ENCODE measurements at places on chromosomes 4 and X. TPM values are rescaled to one million over a fixed set of nuclear protein-coding genes. Genes with fewer than 3 reads are reported as not detected.

Gene MID2
- 6.5 TPM for polyA plus RNA-seq

Gene ADRA2C
- 9.7 TPM for polyA plus RNA-seq

Gene TASL
- polyA plus RNA-seq, result 0.40 TPM

Gene SSX4
- not detected for polyA plus RNA-seq

Gene FGFR3
- polyA plus RNA-seq, result 28.9 TPM

Gene METAP1
- 14.6 TPM for polyA plus RNA-seq

Gene S100G
- not detected for polyA plus RNA-seq

Gene SCML1
- polyA plus RNA-seq, result 4.6 TPM

Gene GLRA2
- not detected for polyA plus RNA-seq

Gene OTUD6A
- not detected for polyA plus RNA-seq

Gene CLDN24
- polyA plus RNA-seq, result not detected

Gene SSX7
- not detected for polyA plus RNA-seq

Gene BEND4
- polyA plus RNA-seq, result 0.03 TPM

Gene PTPN13
- polyA plus RNA-seq, result 5.8 TPM

Gene ARMCX6
- 22.0 TPM for polyA plus RNA-seq

Gene NEUROG2
- polyA plus RNA-seq, result not detected

Gene MYOZ2
- polyA plus RNA-seq, result 0.10 TPM

Gene MAGEB1
- polyA plus RNA-seq, result not detected

Gene DGAT2L6
- not detected for polyA plus RNA-seq

Gene HSFX2
- polyA plus RNA-seq, result 0.18 TPM

Gene XAGE1A
- polyA plus RNA-seq, result not detected

Gene TEX13B
- not detected for polyA plus RNA-seq

Gene CENPVL2
- polyA plus RNA-seq, result not detected

Gene RHOXF2B
- not detected for polyA plus RNA-seq

Gene PFKFB1
- polyA plus RNA-seq, result 7.3 TPM

Gene NAA11
- polyA plus RNA-seq, result not detected

Gene KLB
- 23.6 TPM for polyA plus RNA-seq

Gene SULT1E1
- 0.10 TPM for polyA plus RNA-seq

Gene CXCL8
- 15.2 TPM for polyA plus RNA-seq

Data from adipose tissue (tissue), 3 donors.